Central memory CD4-positive, alpha-beta T cell (primary cell): ENCODE measurements at places on chromosomes 16 and 17.

GRCh38 chr16:56856876-56857447 lies 8.0 kb upstream of the SLC12A3 start:
- no peak for DNase-seq

GRCh38 chr16:79004309-79004708 lies 596.2 kb downstream of the MAF start:
- no peak for DNase-seq

DNA sequence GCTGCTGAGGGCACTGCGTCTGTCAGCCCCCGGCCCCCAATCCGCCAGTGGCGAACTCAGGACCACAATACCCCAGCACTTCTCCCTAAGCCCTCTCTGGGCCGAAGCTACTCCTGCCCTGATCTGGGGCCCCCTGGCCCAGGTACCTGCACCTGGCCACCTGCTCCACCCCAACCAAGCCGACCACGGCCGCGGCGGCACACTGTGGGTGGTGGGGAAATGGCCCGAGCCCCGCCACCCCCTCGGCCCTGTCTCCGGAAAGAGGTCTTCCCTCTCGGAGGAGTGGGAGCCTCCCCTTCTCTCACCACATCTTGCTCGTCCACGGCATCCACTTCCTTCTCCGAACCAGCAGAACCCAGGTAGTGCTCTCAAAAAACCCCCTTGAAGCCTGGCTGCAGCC lies 3.4 kb upstream of the FBRS start:
- DNase-seq = no peak

- no peak for DNase-seq
These were observed 12.4 kb downstream of the IRF8 start for GRCh38 chr16:85911251-85911930.

GRCh38 chr17:78993241-78993956 lies 13.7 kb upstream of the LGALS3BP start:
- DNase-seq = peak; percentile 19

DNA sequence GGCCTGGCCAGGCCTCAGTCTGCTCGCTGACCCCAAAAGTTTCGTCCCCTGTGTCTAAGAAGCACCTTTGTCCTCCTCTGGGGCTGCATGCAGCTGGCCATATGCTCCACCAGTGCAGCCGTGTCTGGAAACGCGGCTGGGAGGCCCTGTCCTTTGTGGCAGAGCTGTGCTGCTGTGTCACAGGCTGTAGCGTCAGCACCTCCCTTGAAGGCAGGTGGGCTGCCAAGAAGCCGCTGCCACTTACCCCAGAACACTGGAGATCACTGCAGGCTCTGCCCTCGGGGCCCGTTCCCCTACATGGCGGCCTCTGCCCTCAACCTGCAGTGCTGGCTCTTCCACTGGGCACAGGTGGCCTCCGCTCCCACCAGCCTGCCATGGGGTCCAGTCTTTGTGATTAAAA lies 15.7 kb upstream of the MC1R start:
- DNase-seq = no peak

DNA sequence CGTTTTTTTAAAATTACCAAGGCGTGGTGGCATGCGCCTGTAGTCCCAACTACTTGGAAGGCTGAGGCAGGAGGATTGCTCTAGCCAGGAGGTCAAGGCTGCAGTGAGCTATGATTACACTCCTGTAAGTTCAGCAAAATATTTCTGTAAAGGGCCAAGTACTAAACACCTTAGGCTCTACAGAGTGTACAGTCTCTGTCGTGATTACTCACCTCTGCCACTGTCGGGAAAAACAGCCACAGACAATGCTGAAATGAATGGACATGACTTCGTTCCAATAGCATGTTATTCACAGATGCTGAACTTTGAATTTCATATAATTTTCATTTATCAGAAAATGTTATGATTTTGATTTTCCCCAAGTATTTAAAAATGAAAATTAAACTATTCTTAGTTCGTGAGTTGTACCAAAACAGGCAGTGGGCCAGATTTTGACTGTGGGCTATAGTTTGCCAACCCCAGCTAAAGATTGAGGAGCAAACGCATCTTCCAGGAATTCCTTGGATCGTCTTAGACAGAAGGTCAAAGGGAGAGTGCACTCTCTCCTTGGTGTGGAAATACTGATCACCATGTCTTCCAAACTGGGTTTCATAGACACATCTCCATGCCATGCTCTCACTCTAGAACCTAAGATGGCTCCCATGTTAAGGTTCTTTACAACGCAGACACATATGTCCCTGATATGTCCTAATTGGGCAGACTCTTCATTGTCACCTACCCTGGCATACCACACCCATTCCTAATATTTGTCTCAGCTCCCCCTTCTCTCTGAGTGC lies 89.5 kb downstream of the MARF1 start:
- no peak for DNase-seq

DNA sequence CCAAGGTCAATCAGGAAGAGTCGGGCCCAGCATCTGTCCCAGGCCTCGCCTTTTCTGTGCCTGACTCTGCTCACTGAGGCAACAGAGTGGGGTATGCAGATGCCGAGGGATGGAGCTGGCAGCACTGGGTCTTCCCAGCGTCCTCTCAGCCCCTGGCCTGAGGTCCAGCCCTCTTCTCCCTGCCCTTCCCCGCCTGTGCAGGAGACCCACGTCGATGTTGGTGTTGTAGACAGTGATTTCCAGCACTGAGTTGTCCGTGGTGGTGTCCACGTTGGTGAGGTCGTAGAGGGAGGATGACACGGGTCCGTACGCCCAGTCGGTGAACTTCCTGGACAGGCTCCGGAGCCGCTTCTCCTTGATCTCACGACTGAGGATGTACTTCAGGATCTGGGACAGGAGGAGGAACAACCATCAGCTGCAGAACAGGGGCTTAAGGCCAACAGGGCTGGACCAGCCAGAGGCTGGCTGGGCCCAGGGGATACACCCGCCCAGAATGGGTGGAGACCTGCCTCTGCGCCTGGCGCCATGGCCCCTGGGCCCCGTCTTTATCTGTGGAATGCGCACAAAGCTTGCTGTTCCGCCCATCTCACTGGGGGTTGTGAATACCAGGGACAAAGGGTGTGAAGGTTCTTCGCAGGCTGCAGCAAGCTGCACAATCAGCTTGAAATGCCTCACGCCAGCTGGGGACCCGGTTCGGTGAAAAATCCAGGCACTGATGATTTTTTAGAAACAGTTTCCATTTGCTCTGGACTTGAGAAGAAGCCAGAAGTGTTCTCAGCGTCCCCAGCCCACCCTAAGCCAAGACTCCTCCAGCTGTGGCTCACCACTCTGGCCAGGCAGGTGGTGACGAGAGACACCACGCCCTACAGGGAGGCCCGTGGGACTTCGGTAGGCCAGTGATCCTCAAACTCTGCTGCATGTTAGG lies 27.5 kb downstream of the TRPV3 start:
- no peak for DNase-seq

- no peak for DNase-seq
These were observed 70.4 kb downstream of the MMD start for GRCh38 chr17:55351226-55351625.

- no peak for DNase-seq
These were observed 44.9 kb downstream of the MARF1 start for GRCh38 chr16:15597822-15598647.

- DNase-seq = no peak
These were observed 214.9 kb upstream of the MON1B start for GRCh38 chr16:76976101-76976500.

DNA sequence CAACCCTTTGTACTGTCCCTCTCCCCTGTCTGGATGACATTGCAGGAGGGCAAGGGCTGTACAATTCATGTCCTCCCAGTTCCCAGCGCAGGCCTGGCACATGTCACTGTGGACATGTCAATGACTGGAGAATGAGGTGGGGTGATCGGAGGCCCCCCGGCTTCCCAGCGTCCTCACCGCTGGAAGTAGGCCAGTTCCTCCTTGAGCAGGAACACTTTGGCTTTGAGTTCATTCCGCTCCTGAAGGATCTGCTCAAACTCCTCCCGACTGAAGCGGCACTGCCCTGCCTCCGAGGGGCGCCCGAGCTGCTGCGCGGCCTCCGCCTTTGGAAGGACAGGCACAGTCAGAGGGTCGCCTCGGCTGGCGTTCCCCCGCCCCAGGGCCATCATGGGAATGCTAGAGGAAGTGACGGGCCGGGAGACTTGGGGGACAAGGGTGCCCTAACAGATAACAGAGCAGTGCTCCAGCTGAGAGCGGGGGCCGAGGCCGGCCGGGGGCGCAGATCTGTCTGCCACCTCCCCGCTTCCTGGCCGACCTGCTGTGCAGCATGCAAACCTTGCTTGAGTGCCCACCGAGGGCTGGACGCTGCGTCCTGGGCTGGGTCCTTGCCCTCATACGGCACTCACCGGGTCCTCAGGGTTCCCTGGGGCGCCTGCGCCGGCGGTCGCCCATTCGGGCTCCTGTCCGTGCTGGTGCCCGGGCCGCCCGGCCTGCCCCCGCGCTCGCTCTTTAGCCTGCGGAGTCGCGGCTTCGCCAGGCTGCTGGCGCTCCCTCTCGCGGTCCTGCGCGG lies 1.3 kb downstream of the RILP start:
- DNase-seq = no peak

DNA sequence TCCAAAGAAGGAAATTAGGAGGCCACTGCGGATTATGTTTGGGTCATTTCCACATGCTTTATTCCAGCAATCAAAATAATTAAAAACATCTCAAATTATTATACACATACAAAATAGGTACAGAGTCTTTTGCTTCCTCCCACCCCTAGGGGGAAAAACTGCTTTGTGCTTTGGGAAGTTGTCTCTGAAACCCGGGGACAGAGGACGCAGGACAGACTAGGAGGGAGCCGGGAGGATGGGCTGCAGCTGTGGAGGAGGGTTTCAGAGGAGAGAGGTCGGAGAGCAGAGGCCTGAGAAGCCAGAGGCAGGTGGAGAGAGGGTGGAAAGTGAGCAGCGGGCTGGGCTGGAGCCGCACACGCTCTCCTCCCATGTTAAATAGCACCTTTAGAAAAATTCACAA lies 17.4 kb downstream of the COL1A1 start:
- DNase-seq = no peak

- DNase-seq = no peak
These were observed 165.7 kb downstream of the CMIP start for GRCh38 chr16:81610144-81610842.

DNA sequence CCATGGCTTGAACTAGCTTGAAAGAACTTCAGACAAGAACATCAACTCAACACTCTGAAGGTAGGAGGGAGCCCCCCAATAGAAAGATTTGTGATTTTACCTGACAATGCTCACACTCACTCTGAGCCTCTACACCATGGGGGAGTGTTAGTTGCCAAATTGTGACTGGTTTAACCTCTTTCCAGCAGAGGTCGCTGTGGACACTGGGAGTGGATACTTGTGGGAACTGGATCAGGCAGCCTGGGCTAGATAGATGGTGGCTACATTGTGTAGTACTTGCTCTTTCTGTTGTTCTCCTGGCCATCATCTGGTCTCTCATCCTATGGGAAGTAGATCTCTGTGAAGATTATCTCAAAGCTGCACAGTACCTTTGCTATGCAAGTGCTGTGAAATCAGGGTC lies 2.9 kb downstream of the SMPD3 start:
- no peak for DNase-seq

- no peak for DNase-seq
These were observed 138.4 kb downstream of the PHKB start for GRCh38 chr16:47599512-47599911.

DNA sequence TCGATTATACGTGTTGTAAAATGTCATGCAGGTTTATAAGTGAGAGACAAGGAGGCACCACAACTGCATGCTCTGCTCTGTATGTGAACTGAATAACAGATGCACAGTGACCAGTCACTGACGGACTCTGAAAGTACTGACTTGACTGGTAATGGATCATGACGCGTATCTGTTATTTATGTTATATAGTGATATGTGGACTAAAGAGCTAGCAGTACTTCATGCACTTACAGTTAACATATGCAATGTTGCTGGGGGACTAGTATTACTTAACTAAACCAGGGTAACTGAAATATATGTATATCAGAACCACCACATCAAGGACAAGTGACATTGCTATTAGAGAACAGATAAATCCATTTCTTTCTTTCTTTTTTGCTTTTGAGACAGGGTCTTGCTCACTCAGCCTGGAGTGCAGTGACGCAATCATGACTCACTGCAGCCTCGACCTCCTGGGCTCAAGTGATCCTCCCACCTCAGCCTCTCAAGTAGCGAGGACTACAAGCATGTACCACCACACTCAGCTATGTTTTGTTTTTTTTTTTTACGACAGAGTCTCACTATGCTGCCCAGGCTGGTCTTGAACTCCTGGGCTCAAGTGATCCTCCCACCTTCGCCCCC lies 17.2 kb downstream of the COIL start:
- no peak for DNase-seq

- no peak for DNase-seq
These were observed 5.8 kb upstream of the MYO1D start for GRCh38 chr17:32882734-32883133.

GRCh38 chr17:178292-179065 lies 3.0 kb downstream of the DOC2B start:
- no peak for DNase-seq

- peak; percentile 18 for DNase-seq
These were observed 8.1 kb downstream of the MEIOB start for GRCh38 chr16:1863681-1864460.

GRCh38 chr16:70422543-70422942 lies 16.4 kb downstream of the ST3GAL2 start:
- DNase-seq = no peak

DNA sequence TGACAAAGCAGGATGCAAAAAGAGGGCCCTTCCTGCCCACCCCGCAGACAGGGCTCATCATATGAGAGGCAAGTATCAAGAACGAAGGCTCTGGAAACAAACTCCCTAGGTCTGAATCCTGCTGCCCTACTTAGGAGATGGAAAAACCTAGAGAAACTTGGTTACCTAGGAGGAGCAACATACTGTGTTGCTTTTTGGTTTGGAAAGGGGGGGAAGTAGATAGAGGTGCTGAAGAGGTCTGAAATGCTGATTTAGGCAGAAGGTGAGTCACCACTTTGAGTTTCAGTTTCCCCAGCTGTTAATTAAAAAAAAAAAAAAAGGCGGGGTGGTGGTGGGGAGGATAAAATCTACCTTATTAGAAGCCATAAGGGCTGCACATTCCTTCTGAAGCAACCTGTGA lies 1.5 kb downstream of the N4BP1 start:
- DNase-seq = peak; percentile 61

DNA sequence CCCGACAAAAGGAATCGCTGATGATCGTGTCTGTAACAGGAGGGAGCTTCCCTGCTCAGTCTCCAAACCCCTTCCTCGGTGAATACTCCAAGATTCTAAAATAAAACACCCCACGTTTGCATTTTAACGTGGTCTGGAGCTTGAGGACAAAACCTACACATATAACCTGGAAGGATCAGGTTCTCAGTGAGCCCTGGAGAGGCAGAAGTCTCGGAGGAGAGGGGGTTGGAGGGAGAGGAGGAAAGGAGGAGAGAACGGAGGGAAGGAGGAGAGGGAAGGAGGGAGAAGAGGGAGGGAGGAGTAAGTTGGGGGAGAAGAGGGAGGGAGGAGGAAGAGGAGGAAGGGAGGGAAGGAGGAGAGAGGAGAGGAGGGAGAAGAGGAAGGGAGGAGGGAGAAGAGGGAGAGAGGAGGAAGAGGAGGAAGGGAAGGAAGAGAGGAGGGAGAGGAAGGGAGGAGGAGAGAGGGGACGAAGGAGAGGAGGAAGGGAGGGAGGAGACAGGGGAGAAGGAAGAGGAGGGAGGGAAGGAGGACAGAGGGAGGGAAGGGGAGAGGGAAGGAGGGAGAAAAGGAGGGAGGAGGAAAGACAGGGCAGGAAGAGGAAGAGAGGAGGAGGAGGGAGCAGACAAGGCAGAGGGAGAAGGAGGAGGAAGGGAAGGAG lies 27.4 kb upstream of the GINS2 start:
- no peak for DNase-seq

- no peak for DNase-seq
These were observed 14.9 kb upstream of the RNF213 start for GRCh38 chr17:80245566-80246265.

- DNase-seq = no peak
These were observed 121.9 kb downstream of the DNAH3 start for GRCh38 chr16:21028728-21029127.

- no peak for DNase-seq
These were observed 22.7 kb downstream of the GINS3 start for GRCh38 chr16:58415003-58415402.
